ENCODE measurements at places on chromosomes 11 and 22.
A peak's percentile ranks its signal among the peaks of the same experiment; 100 is the strongest.

DNA sequence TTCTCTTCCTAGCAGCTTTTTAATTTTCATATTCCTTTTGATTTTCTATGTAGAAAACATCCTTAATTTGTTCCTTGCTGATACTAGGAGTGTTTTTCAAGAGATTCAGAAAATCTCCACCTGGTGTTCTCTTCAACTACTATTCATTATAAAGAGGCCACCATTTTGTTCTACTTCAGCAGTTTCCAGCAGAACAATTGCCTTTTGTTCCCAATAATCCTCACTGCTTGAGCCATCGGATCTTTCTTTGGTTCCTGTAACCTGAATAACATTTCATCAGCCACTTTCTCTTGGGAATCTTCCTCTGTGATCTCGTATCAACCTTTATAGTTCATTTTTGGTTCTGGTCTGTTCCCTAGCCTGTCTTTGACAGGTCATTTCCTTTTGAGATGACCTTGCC is 1.8 kb upstream of the OR10A5 start:
- no peak for DNase-seq

- no peak for DNase-seq
Measured at GRCh38 chr22:38086001-38086845, 2.2 kb upstream of the SLC16A8 start.

- no peak for DNase-seq
Measured at GRCh38 chr11:70424765-70425344, 26.5 kb downstream of the CTTN start.

DNA sequence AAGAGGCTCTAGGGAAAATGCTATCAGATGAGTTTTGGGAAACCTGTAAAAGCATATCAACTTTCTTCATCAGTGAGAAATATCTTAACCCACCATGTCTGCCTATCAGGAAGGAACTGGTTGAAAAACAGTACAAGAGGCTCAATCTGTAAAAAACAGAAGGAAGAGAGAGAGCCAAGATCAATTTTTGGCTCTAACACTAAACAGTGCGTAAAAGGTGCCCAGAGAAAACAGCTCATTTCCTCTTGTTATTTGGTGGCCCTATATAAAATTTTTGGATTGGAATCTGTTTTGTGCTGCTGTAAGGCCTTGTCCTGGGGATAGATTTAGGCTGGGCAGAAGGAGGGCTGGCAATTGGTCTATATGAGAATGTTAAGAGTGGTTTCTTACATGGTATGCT is 12.1 kb downstream of the MS4A2 start:
- DNase-seq, result no peak

GRCh38 chr11:11641581-11641980 is 19.8 kb upstream of the GALNT18 start:
- no peak for DNase-seq

GRCh38 chr11:11243590-11244469 is 109.2 kb downstream of the CSNK2A3 start:
- peak; percentile 1 for DNase-seq

DNA sequence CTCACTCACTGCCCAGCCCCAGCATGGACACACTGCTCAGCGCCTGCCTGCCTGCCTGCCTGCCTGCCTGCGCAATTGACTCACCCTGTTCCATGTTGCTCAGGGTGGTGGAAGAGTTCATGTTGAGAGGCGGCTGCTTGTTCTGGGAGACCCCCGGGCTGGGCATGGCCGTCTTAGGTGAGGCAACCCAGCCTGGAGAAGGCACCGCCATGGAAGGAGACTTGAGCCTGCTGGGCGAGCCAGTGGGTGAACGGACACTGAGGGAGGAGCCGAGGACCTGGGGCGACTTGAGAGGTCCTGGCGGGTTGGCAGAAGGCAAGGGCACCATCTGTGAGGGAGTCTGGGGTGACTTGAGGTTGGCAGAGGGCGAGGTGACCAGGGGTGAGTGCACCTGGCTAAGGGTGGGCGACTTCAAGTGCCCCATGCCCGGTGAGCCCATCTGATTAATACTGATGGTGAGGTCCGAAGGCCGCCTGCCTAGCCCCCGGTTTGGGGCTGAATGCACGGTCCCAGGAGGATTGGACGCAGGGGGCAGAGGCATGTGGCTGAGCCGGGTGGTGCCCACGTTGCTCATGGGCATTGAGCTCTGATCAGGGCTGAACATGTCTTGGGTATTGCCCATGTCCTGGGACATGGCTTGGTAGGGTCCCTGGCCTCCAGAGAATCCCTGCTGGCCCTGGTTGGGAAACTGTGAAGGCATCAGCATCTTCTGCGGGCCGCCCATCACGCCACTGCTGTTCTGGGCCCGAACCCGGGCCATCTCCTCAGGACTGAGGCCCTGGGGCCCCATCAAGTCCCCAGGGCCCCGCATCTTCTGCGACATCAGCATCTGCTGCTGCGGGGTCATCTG is 17.1 kb downstream of the CXCR5 start:
- DNase-seq, result no peak

GRCh38 chr11:69864686-69865661 is 45.8 kb upstream of the FGF3 start:
- no peak for DNase-seq

DNA sequence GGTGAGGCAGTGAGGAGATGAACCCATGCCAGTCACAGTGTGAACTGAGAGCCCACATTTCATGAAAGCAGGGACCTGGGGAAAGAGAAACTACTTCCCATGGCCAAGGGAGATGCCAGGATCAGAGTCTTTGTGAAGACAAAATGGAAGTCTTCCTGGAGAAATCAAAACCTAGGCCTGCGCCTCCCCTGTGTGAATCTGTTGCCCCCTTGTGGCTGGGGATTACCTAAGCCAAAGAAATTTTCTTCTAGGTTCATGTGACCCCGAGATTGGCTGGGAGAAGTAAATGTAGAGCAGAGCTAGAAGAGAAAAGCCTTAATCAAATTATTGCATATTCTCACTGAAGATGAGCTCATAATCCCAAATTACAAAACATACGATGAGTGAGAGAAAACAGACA is 1075.3 kb downstream of the TBC1D22A start:
- no peak for DNase-seq

DNA sequence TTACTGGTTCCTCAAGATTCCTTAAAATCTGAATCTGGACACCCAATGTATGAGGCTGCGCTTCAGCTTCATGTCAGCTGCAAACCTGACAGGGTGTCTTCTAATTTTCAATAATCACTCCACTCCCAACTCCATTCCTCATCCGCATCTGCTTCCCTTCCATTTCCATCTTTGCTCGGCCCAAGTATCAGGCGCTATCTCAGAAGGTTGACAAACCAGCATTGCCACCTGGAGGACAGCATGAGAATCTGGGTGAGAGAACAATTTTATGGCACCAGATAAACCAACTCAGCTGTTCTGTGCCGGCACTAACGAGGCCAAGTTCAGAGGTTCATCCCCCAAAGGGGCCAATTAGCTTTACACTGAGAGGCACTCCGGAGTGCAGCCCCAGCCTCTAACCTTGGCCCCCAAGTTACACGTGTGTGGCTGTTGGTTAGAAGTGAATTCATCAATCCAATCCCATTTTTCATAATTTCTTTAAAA is 79.1 kb upstream of the LMO2 start:
- peak; percentile 59 for DNase-seq

- peak; percentile 91 for DNase-seq
Measured at GRCh38 chr11:108199446-108200321, 22.8 kb downstream of the NPAT start.

- DNase-seq, result peak; percentile 88
Measured at GRCh38 chr11:44564670-44565210, 723 bp upstream of the CD82 start.

DNA sequence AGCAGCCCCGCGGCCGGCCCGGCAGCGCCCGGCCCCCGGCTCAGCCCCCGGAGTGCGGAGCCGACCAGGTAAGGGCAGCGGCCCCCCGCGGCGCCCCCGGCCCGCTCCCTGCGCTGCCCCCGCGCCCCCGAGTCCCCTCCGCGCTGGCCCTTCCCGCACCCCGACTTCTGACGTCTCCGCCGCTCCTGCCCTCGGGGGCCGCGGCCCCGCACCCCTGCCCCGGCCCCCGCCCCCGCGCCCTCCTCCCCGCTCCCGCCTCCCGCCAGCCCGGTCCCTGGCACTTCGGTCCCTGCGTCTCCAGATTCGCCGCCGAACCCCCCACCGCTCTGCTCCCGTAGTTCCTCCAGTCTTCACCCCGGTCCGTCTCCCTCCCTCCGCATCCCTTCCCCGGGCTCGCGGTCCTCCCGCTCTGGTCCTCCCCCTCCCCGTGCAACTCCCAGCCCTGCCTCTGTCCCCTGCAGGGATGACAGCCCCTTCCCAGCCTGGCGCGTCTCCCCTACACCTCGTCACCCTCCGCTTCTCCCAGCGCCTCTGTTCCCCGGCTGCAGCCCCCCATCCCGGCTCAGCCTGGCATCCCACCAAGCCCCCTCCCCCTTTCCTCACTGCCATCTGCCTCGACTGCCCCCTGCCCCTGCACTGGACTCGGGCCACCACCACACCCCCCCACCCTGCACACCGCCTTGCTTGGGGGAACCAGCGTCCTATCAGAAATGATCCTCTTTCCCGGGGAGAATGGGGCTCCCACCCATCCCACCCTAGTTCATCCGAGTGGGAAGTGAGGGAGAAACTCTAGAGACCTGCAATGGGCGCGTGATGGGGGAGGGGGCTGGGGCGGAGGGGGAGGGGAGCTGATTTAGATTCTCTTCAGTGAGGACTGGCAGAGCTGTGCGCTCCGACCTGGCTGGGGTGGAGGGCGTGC is 531 bp downstream of the GRIK4 start:
- no peak for DNase-seq
